ENCODE measurements at places on chromosomes 16 and 17.

DNA sequence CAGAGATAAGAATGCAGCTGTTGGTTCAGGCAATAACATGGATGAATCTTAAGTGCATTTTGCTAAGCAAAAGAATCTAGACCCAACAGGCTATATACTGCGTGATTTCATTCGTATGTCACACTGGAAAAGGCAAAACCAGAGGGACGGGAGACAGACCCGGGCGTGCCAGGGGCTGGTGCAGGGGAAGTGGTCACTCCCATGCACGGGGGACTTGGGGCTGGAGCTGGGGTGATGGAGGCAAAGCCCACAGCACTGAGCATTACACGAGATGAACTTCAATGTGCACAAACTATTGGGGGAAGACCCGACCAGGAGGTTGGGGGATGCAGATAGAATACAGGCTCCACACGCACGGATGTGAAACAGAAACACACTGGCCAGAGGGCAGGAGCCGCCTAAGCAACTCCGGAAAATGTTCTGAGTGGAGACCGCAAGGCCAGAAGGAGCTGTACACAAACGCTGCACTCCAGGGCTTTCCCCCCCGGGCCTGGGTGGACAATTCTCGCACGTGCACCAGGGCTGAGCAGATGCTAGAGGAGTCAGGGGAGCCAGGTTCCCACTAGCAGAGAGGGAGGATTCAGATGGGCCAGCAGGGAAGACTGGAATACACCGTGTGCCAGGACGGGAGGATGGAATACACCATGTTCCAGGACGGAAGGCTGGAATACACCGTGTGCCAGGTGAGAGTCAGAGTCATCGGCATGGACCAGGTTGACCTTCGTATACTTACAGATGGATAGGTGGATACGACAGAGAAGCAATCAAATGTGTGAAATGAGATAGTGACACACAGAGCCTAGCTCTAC, 11.3 kb downstream of the LMF1 start:
- no peak for DNase-seq

DNA sequence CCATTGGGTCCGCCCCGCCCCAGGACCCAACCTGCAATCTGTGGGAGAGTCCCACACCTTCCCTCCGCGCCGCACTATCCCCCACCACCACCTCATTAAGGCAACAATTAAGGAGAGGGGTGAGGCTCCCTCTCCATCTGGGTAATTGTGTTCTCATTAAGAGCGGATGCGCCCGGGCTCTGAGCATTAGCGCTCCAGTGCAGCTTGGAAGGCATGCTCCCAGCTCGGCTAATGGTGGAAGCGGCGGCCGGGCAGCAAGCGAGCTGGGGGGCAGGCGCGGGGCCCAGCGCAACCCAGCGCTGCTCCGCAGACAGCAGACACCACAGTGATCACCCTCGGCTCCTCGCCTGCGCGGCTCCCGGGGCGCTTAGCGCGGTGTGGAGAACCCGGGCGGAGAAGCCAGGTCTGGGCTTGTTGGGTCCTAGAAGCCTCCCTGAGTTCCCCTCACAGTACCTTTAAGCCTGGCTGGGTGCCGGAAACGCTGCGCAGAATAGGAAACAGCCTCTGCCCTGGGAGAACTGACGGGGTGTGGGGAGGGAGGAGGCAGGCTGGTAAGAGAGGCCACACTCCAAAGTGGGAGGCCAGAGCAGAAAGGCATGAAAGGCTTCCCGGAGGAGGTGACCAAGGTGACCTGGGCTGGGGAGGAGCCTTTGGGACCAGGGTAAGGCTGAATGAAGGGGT, 6.4 kb downstream of the CBLN1 start:
- no peak for DNase-seq

DNA sequence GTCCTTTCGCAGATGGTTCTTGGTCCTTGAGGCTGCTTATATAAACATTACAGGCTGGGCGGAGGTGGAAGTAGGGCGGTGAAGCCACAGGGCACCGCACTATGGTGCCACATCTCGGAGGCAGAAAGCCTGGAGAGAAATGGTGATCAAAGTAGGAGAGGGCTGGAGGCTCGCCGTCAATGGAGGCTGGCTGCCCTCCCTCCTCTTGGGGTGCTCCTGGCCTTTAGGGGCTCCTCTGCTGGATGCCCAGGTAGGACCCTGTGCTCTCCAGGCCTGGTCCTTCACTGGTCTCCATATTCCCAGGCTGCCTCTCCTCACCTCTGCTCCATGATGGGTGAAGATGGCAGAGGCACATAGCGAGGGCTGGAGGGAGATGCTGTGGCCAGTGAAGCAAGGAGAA, 2.1 kb upstream of the TLCD2 start:
- DNase-seq: no peak

DNA sequence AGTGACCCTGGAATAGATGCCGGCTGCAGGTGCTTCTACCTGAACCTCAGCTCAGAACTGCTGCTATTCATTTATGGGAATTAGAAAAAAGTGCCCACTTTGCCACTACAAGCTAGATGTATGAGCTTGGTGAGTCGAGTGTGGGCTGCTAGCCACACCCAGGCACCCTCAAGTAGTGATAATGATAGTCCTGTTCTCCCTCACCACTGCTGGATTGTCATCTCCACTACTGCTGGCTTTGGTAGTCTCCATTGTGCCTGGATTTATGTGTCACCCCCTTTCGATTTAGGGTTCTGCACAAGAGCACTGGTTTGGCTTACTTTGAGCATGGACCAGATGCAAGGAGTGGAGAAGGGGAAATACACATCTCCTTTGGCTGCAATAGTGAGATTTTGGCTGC, 73.0 kb upstream of the N4BP1 start:
- DNase-seq: no peak

DNA sequence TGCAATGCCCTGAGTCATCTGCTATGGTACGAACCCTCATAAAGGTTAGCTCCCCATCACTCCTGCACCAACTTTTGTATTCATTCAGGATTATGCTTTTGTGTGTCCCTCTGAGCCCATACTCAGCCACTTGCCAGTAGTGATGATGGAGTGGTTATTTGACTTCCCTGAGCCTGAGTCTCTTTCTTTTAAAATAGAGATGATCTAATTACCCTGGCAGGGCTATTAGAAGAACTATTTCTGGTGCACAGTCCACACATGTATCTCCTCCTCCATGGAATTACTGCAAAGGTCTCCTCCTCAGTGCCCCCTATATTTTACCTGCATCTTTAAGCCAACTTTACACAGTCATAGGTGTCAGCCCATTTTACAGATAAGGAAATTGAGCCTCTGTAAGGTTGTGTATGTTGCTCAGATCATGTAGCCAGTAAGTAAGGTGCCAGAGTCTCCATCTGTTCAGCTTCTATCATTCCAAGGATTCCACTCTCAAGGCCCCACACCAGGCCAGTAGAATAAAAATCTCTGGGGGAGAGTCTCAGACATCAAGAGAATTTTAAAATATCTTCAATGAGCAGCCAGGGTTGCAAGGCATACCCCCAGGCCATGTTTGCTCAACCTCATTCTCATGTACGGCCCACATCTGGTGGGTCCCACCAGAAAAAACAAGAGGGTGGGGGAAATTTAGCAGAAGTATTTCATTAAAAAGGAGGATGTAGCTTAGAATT, 333.7 kb upstream of the HSBP1 start:
- no peak for DNase-seq

- no peak for DNase-seq
Measured at GRCh38 chr16:58415003-58415402, 22.7 kb downstream of the GINS3 start.

DNA sequence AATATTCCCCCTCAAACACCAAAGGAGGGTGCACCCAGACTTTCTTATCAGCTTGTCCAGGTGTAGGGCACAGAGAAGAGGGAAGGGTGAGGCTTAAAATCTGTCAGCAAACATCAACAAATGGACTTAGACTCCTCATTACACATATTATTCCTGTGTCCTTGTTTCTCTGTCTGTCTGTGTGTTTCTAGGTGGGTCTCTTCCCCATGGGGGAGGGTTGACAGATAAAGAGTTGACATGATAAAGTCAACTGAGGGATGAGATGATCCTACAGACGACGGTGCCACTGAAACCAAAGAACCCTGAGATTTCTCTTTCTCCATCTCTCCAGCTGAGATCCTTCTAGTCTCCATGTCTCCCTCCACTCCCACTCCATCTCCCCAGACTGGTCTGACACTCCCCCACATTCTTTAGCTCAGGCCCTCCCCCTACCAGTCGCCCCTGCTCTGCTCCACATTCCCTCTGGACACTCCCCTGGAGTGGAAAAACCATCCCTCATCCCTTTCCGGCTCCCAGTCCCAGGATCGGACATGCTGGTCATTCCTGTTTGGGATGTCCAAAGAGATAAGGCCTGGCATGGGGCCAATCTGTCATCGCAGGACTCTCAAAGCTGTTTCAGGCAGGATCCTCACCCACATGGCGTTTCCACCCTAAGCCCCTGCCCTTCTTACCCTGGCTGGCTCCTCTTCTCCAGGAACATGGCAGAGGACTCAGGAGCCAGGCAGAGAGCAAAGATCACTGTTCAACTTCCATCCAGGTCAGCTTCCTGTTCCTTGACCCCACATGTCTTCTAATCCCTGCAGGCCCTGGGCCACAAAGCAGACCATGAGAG, 2.9 kb upstream of the ITGA3 start:
- DNase-seq: no peak

- DNase-seq: no peak
Measured at GRCh38 chr17:18070861-18071340, 16.8 kb upstream of the DRG2 start.

- DNase-seq: peak; percentile 77
Measured at GRCh38 chr16:17070882-17071592, 399.7 kb downstream of the XYLT1 start.

GRCh38 chr16:35626041-35626440, 2166.6 kb downstream of the TP53TG3F start:
- DNase-seq: no peak

DNA sequence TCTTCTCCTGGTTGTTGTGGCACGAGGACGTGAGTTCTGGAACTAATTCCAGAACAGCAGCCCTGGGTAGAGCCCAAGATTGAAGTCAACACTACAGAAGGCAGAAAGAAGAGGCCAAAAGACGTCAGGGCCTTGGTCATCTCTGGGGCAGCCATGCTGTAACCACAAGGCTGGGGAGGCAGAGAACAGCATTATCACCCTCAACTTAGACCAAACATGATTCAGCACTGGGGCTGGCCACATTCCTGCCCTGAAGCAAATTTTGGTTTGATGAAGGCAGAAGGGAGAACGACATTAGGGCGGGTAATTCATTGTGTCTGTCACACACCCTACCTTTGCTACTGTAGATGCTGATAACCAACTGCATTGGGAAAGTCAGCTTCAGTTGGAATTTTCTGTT, 9.7 kb upstream of the ALOX15B start:
- DNase-seq: no peak

DNA sequence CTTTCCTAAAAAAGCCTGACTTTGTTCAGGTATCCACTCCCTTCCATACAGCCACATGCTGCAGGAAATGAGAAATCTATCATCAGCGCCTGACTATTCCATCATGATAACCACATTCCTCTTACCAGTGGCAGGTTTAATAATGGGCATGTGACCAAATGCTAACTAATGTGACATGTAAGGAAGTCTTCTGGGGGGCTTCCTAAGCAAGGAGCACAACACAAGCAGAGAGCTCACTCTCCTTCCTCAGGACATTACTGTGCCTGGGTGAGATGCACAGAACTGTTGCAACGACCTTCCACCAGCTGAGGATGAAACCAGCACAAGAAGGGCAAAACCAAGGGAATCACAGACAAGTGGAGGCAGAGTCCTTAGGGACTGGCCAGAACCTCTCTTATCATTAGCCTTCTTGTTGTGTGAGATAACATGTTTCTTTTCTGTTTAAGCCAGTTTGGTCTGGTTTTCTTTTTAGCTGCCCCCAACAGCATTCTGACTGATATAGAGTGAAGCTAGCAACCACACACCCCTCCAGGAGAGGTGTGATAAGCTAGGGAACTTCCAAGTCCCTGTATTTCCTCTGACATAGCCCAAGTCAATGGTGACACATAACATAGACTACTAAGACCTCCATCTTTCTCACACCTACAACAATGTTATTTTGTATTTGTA, 16.9 kb downstream of the MYO1D start:
- DNase-seq: no peak

- DNase-seq: no peak
Measured at GRCh38 chr17:17229416-17230384, 7.3 kb downstream of the FLCN start.

GRCh38 chr17:57619061-57619937, 125.8 kb downstream of the CCDC182 start:
- DNase-seq: no peak

- DNase-seq: no peak
Measured at GRCh38 chr17:2094891-2095535, 40.1 kb downstream of the HIC1 start.

DNA sequence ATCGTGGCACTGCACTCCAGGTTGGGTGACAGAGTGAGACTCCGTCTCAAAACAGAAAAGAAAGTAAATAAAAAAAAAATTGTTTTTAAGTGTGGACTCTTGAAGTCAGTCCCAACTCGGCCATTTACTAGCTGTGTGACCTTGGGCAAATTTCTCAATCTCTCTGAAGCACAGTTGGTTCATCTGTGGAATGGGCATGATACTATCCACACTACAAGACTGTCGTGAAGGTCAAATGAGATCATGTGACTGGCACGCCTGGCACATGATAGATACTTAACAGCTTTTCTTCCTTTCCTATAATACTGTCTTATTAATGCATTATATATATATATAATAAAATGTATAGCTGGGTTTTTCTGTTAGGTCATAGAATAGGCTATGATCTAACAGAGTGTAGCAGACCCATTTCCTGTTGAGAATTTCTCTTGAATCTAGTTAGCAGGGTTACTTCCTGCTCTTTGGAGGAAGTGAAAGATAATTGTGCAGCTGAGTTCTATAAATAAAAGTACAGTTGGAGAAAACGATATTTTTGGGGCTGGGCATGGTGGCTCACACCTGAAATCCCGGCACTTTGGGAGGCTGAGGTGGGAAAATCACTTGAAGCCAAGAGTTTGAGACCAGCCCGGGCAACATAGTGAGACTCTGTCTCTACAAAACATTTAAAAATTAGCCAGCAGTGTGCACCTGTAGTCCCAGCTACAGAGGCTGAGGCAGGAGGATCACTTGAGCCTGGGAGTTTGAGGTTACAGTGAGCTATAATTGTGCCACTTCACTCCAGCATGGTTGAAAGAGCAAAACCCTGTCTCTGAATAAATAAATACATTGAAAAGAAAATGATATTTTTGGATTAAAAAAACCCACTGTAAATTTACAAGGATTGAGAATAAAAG, 7.3 kb downstream of the MILR1 start:
- no peak for DNase-seq

GRCh38 chr16:57385083-57385482, 12.8 kb downstream of the CX3CL1 start:
- DNase-seq: no peak
